ENCODE measurements at places on chromosomes 2 and 18. TPM values are rescaled to one million over a fixed set of nuclear protein-coding genes. Genes with fewer than 3 reads are reported as not detected.

FBXO15 gene
- polyA plus RNA-seq = 0.82 TPM

MC4R gene
- not detected for polyA plus RNA-seq

DNA sequence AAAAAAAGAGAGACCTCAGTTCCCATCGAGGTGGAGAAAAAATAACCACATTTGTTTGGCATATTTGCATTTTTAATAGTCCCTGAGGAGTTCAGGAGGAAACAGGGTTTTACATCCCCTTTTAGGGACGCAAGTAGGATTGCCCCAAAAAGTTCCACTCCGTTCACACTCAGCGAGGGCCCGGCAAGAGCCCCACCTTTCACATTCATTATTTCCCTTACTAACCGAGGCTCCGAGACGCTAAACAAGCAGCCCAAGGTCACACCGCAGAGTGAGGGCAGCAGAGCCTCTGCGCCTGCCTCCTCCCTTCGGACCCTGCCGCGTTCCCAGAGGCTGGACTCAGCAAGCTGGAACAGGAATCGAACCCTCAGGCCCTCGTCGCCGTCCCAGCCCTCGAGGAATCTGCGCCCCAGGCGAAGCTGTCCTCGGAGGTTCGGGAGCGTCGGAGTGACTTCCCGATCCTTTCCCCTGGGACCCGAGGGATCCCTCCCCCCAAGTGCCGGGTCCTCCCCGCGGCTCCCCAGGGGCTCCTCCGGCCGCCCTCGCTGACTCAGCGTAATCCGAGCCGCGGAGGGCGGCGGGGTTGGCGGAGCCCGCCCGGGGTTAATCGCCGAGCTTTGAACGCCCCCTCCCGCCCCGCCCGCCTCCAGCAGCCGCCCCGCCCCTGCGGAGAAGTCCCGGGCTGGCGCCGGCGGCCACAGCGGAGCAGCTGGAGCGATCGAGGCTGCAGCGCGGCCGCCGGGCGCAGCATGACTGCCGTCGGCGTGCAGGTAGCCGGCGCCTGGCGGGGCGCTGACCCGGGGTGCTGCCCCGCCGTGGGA, at the start of gene TMEM37:
TSS of gene TMEM37 (plus strand) at position 700 of the 821 bp plus-strand sequence. CDS start at position 750, 50 bp downstream.
- DNase-seq = no peak

DNA sequence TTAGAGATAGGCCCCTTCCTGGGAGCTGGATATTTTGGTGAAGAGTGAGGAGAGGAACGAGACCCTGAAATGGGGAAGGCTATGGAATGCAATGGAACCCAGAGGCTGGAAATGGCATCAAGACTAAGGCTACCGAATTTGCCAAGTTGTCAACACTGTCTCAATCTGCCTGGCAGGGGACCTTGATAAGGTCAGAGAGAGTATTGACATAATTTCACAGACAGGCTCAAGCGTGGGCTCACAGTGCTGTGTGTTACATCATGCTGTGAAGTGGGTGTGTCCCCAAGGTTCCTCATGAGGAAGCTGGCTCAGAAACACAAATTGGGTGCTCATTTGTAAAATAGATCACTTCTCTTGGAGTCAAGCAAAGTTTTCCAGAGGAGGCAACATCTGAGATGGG, 51.8 kb upstream of the CYRIA start:
- no peak for DNase-seq

- DNase-seq = no peak
These were observed 30.8 kb upstream of the HPCAL1 start for GRCh38 chr2:10271946-10272345.

DNA sequence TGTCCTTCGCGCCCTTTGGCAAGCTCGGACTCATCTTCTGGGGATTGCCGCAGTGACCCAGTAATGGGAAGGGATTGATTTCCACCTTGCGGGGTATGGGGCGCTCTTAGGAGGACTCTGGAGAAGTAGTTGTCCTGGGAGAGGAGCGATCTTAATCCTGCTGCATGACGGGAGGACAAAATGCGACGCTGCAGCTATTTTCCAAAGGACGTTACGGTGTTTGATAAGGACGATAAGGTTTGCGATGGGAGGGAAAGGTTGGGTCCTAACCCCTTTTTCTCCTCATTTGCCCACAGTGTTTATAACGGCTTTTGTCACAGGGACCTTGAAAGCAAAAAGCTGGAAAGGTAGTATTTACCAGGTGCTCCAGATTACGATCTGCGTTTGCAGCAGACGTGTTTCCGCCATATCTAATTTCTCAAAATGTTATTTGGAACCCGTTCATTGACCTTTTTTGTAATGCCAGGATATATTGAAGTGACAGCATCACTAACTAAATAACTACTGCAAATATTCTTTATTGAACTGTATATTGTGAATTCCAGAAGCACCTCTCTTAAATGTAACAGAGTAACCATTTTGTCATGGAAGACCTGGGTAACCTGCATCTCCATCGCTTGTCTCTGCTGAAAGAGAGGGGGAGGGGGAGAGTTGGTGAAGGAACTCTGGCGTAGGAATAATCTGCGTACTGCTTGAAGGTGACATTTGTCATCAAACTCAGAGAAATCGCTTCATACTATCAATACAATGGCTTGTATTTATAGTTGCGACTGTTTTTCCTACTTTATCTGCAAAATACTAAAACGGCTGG, 590 bp downstream of the MDH1 start:
- DNase-seq = no peak

- DNase-seq = no peak
These were observed 313.1 kb upstream of the SYT4 start for GRCh38 chr18:43590182-43590903.

- DNase-seq = no peak
These were observed 15.7 kb downstream of the CREG2 start for GRCh38 chr2:101371636-101372035.

DNA sequence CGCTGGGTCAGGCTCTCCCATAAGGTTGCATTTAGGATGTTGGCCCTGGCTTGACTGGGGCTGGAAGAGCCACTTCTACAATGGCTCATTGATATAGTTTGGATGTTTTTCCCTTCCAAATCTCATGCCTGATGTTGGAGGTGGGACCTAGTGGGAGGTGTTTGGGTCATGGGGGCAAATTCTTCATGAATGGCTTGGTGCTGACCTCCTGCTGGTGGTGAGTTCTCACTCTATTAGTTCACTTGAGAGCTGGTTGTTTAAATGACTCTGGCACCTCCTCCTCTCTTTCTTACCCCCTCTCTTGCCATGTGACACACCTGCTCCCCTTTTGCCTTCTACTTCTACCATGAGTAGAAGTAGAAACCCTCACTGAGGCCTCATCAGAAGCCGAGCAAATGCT, 20.5 kb downstream of the ACOXL start:
- DNase-seq = no peak

DNA sequence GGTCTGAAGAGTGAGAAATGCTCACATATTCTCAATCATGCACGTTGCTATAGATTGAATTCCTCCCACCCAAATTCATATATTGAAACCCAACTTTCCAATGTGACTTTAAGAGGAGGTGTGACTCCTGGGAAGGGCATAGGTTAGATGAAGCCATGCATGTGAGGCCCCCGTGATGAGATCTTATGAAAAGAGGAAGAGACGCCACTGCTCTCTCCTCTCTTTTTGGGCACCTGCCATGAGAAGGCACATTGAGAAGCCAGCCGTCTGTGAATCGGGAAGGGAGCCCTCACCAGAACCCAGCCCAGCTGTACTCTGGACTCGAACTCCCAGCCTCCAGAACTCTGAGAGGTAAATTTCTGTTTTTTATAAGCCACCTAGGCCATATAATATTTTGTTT, 842.6 kb upstream of the SALL3 start:
- DNase-seq = no peak

GRCh38 chr18:26723981-26724380, 141.5 kb downstream of the AQP4 start:
- no peak for DNase-seq

GRCh38 chr2:240931319-240931949, 25.3 kb downstream of the CROCC2 start:
- no peak for DNase-seq

Measured in BJ (cell line).